ENCODE measurements at places on chromosomes 1 and 21.

DNA sequence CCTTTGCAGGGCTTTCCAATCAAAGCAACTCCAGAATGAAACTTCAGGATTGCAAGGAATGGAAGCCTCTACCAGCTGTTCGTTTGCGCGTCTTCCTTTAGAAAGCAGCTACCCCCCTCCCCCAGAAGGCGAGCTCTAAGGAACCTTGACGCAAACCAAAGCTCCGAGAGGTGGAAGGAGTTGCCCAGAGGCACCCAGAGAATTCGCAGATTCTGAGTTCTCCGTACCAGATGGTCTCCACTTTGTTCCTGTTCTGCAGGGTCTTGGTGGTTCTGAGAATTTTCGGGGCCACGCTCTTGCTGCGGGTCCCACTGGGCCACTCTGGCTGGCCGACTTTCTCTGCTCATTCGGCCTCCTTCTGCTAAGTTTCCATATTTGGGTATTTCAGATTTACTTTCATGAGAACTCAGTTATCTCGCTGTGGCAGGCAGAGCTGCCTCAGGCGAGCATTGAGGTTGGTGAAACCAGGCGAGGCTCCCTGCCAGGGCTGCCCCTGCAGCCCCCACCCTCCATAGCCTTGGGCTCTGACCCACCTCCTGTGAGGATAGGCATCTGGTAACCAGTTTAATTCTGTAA, 801 bp downstream of the TRAF5 start:
- peak; percentile 75 for DNase-seq

- no peak for DNase-seq
Measured at GRCh38 chr1:59994302-59995198, 68.0 kb upstream of the CYP2J2 start.

DNA sequence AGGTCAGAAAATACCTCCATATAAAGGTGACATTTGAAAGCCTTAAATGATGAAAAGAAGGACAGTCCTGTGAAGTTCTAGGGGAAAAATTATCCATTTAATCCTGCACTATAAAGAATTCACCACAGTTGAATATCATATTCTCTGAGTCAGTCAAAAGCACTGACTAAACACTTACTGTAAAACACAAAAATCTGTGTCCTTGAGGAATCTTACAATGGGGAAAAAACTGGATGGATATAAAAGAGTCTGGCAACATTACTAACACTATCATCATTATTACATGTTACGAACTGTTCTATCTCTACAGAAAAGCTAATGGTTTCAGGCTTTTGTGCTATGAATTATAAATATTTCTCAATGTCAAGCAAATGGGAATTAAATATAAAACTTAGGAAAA, 42.4 kb upstream of the HP1BP3 start:
- DNase-seq = no peak

GRCh38 chr1:93814059-93814794, 64.8 kb downstream of the DNTTIP2 start:
- DNase-seq = no peak

- DNase-seq = no peak
Measured at GRCh38 chr1:90277270-90277669, 282.4 kb downstream of the ZNF326 start.

DNA sequence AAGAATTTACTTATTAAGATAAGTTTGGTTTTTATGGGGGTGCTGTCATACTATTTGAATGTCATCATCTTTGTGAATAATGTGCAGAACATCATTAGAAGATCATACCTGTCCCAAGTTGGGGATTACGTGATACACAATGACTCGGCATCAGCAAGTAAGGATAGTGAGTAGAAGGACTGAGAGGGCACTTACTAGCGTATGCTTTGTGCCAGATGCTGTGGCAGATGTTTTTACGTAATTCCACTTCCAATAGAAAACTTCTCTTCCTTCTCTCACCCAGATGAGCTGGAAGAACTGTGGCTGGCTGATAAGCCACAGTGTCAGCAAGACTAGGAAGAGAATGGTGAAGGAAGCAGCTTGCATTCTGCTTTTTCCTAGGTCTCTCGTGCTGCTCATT, 28.1 kb upstream of the TGFB2 start:
- DNase-seq = no peak

- no peak for DNase-seq
Measured at GRCh38 chr1:6273380-6273891, 12.5 kb upstream of the GPR153 start.

DNA sequence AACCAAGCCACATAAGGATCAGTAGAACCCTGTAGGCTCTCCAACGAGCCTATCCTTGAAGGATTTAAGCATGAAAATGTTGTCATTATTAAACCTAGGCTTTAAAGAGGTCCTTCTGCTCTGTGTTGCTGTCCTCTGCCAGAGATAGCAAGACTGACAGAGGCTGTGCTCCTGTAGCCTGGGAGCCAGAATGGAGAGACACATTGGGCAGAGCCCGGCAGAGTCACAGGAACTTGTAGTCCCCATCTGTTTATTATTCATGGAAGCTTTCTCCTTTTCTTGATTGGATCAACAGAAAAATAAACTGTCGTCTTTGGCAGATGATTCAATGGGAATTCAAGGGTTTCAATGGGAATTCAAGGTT, 19.2 kb upstream of the SLAMF1 start:
- DNase-seq = no peak

- no peak for DNase-seq
Measured at GRCh38 chr21:41337515-41337914, 20.9 kb downstream of the FAM3B start.

GRCh38 chr1:182196897-182197870, 135.7 kb upstream of the ZNF648 start:
- no peak for DNase-seq

DNA sequence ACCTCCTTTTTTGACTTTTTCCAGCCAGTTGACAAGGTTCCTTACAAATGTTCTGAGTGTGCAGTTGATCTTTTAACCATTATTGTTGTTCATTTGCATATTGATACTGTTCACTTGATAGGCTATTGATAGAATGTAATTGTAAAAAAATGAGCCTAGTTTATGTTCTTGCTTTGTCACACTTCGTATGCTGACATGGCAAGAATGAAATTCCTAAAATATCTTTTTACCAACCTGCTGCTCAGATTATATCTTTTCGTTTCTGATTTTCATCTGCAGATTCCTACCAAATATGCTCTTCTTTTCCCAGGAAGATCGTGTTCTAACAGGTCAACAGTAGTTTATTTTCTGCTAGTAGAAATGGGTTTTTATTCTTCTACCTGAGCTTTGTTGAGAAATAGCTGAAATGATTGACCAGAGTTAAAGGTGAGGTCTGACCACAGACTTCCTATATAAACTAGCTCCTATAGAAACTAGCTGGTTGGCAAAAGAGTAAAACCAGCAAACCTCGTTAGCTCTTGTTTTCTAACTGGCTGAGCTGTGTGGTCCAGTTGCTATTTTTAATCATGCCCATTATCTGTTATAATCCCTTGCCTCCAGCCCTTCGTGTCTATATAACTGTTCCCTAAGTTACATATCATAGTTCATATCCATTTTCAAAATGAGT, 174.8 kb downstream of the HS2ST1 start:
- no peak for DNase-seq

- DNase-seq = no peak
Measured at GRCh38 chr1:43830802-43831201, 102.8 kb upstream of the ARTN start.

DNA sequence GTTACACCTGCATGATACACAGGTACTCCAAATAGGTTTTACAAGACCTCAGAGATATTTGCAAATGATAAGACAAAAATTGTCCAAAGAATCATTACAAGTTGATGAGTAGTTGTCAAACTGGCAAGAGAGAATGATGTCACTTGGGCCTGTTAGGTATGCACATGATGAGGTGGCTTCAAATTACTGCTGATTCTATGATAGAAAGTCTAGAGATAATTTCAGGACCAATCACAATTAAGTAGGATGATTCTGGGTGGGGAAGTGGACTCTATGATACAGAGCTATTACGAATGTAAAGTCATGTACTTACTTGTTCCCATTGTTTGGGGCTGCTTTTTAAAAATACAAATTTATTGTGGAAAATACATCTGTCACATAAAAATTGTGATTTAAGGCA, 5.2 kb upstream of the SPRR1B start:
- no peak for DNase-seq

- no peak for DNase-seq
Measured at GRCh38 chr1:79472067-79472656, 465.6 kb upstream of the ADGRL4 start.

GRCh38 chr1:26994787-26995517, 1.5 kb downstream of the TRNP1 start:
- DNase-seq = no peak

DNA sequence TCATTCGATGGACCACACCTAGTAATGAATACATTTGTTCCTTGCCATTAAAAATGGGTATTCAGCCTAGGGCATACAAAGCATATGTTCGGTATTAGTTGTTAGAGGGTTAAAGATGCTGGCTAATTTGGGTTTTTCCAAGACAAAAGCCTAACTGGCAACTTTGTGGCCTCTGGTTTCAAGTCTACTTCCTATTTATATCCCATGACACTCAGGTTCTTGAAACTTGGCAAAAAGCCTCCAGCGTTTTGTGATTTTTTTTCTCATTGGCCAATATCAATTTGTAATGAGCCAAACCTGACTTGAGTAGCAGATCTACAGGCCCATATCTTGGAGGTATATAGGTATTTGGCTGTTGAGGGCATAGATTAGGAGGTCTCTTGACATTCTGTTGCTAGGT, 75.3 kb downstream of the C1orf21 start:
- DNase-seq = no peak

GRCh38 chr1:24003331-24003972, 23.3 kb upstream of the SRSF10 start:
- DNase-seq = peak; percentile 34

DNA sequence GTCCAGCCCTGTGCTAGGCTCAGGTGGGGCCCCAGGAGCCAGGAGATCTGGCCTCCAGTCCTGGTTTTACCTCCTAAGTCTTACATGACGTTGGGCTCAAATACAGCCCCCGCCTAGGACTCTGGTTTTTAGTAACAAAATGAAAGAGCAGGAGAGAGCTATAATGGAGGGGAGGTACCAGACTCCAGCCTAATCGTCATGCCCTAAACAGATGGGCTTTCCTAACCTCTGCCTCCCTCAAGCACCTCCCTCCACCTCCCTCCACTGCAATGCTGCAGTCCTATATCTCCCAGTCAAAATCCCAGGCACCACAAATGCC, 28.6 kb downstream of the TTC39A start:
- no peak for DNase-seq

DNA sequence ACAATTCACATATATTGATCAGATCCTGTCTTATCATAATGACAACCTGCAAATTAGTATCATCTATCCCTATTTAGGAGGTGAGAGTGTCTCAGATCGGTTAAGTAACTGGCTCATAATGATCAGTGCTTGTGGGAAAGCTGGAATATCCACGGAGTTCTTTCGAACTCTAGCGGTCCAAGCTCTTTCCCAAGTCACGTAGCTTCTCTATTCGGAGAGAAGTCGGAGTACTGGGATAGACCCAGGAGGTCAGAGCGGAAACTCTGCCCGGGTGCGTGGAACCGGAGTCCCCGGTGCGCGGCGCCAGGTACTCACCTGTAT, 339 bp downstream of the PTGS2 start:
- DNase-seq = no peak

DNA sequence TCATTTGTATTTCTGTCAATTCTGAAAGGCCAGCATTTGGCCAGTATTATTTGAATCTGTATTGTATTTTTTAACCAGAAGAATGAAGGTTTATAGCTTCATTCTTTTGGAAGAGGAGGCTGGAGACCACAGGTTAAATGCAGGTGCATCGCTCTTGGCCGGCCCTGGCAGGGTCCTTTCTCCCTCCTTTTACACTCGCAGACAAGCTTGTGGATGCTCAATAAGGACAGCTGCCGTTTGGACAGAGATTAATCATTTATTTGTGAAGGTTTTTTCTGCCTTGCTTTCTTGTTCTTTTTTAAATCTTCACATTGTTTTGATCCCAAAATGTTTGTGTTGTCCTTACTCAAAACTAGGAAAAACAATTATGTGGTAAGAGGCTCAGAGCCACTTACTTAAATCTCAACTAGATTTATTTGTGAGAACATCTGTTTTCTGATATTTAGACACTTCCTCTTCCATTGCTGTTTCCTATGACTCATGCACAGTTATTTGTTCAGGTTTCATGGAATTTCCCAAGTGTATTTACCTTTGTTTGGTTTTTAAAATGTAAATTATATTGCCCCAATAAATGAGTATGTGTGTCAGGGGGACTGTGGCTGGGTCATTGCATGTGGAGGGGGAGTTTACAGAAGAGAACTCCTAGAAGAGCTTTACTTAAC, 46.7 kb upstream of the LAMC2 start:
- no peak for DNase-seq

DNA sequence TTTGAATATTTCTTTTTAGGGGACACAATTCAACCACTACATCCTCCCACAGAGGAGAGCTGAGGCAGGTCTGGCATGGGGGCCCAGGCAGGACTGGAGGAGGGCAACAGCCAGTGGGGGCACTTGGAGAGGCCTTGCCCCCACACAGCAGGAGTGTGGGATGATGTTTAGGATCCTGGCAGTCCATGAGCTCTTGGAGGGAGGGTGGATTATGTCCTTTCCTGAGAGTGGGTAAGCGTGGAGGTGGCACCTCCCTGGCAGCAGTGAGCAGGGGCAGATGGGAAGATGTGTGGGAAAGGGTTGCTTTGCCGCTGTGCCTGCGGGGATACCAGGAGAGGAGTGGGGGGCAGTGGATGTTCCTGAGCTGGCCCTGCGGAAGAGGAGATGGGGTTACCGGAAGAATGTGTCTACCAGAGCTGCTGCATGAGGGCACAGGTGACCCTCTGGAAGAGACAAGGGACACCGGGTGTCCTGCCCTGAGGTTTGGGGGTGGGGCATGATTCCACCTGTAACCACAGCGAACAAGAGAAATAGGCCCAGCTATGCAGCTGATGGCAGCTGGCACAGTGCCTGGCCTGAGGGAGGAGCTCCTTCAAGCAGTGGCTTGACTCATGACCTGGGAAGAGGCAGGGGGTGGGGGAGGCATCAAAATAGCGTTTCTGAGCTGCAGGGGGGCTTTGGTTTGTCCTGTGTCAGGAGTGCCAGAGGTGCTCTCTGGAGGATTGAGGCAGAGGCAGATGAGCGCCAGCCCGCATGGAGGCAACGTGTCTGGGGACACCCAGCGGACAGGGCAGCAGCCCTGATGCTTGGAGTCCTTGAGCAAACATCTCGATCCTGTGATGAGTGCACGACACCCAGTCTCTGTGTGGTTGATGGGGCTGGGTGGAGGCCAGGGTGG, 123.9 kb upstream of the TMPRSS2 start:
- no peak for DNase-seq

- DNase-seq = no peak
Measured at GRCh38 chr1:160640359-160641123, 6.3 kb downstream of the SLAMF1 start.

GRCh38 chr1:12491656-12492055, 126.4 kb downstream of the DHRS3 start:
- no peak for DNase-seq
